ENCODE measurements at places on chromosomes 16 and 17. TPM values are rescaled to one million over a fixed set of nuclear protein-coding genes. Genes with fewer than 3 reads are reported as not detected.
A peak's percentile ranks its signal among the peaks of the same experiment; 100 is the strongest.

DNA sequence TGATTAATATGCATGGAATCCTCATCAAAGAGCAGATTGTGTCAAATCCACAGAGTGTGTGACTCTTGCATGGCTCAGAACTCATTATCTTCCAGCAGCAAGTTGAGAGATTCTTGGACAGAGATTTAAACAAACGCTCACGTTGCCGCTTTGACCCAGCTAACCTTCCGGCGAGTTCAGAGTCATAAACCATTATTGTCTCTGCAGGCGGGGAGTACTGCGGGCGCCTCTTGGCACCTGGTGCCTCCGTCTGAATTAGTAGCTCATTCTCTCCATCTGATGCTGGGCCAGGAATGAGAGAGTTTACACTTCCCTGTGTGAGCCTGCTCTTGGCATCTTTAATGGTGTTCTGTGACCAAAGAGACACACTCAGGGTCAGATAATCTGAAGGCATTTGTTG, 138.6 kb upstream of the WSCD1 start:
- DNase-seq, result no peak

DNA sequence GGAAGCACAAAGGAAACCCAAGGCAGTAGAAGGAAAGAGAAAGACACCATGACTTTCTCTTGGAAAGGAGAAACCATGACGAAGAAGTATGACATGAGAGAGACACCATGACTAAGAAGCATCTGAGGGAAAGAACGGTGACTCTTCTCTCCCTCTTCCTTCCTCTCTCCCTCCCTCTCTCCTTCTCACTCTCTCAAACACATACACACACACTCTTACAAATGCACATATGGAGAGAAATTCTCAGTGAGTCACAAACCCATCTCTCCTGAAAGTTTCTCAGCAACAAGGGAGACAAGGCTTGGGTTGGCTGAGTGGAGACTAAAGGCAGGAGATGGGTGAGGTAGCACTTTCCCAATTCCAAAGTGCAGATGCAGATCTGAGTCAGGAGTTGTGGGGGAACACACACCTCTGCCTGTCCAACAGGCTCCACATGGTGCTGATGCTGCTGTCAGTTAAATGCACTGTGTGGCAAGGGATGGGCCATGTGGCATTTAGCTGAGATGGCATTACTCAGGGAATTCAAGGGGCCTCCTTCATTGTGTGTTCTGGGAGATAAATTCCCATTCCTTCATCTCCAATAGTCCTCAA, 336.7 kb upstream of the C16orf82 start:
- DNase-seq, result no peak

GRCh38 chr16:3952737-3953131, 72.2 kb upstream of the CREBBP start:
- no peak for DNase-seq

DNA sequence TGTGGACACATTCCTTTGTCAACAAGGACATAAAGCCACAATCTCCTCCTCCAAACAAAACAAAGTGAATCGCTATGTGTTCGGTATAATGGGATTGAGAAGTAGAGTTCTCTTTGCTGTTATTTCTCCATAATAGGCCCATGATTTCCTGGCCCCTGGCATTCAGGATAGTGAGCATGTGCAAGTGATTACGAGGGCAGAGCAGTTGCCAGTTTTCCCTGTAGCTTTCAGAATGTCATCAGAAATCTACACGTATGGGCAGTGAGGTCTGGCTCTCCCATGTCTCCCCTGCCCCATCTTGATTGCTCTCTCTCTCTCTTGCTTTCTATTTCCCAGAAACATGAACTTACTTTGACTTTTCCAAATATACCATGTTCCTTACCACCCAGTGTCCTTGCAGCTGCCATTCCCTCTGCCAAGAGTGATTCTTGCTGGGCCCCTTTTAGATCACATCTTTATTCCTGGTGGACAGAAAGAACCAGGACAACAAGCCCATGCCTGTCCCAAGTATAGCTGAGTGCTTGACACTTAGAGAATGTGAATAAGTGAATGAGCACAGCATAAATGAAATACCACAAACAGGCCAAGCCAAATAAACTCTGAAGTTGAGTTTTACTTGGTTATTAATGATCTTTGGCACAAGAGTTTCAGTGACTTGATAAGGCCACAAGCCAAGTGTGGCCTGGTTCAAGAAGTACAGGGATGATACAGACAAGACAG, 273.1 kb downstream of the CDH13 start:
- no peak for DNase-seq

GRCh38 chr17:50056217-50056960, 479 bp downstream of the ITGA3 start:
- no peak for DNase-seq

DNA sequence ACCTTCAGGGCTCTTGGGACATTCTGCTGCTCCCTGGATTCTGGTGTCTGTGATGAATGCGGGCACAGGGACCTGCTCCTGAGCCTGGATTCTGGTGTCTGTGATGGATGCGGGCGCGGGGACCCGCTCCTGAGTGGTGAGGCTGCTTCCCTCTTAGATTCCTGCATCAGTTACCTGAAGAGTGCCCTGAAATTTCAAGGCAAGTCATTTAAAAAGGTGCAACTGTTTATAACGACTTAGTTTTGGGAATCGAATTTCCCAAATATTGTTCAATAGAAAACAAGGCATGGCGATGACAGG, 7.0 kb downstream of the TMEM204 start:
- DNase-seq, result no peak

DNA sequence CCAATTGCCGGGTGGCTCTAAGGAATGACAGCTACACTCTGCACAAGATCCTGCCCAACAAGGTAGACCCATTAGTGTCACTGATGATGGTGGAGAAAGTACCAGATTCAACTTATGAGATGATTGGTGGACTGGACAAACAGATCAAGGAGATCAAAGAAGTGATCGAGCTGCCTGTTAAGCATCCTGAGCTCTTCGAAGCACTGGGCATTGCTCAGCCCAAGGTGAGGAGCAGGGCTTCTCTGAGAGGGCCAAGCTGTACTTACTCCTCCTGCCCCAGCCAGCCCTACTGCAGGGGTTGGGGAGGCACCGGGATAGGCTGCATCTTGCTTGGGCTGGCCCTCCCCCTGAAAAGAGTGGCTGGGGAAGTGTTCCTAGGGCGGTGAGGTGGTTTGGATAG, 2.8 kb upstream of the FTSJ3 start:
- DNase-seq, result no peak

- DNase-seq, result no peak
Observed at GRCh38 chr17:36715951-36716350, 114.6 kb downstream of the MRM1 start.

- DNase-seq, result peak; percentile 16
Observed at GRCh38 chr17:8745586-8746500, 1.2 kb upstream of the CCDC42 start.

GRCh38 chr17:5892921-5893675, 177.1 kb upstream of the WSCD1 start:
- no peak for DNase-seq

DNA sequence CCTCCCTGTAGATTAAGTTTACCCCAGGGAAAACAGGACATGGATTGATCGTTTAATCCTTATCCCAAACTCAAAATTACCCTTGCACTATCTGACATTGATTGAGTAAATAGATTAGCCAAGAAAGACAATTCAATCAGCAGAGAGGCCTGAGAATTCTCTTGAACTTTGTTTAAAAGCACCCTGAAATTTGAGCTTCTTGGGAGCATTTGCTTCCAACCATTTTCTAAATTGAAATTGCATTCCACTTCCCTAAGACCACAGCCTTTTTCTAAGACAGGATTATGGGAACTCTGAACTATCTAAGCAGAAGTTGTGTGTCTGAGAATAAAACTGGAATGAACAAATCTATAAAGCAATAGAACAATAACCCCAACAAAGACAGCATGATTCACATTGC, 76.6 kb upstream of the TNRC6A start:
- DNase-seq, result no peak

GRCh38 chr17:80876950-80877728, 114.5 kb upstream of the CHMP6 start:
- DNase-seq, result no peak

- no peak for DNase-seq
Observed at GRCh38 chr17:39104046-39104445, 47.4 kb downstream of the PLXDC1 start.

- no peak for DNase-seq
Observed at GRCh38 chr16:6160871-6161270, 1063.3 kb upstream of the EEF2KMT start.

DNA sequence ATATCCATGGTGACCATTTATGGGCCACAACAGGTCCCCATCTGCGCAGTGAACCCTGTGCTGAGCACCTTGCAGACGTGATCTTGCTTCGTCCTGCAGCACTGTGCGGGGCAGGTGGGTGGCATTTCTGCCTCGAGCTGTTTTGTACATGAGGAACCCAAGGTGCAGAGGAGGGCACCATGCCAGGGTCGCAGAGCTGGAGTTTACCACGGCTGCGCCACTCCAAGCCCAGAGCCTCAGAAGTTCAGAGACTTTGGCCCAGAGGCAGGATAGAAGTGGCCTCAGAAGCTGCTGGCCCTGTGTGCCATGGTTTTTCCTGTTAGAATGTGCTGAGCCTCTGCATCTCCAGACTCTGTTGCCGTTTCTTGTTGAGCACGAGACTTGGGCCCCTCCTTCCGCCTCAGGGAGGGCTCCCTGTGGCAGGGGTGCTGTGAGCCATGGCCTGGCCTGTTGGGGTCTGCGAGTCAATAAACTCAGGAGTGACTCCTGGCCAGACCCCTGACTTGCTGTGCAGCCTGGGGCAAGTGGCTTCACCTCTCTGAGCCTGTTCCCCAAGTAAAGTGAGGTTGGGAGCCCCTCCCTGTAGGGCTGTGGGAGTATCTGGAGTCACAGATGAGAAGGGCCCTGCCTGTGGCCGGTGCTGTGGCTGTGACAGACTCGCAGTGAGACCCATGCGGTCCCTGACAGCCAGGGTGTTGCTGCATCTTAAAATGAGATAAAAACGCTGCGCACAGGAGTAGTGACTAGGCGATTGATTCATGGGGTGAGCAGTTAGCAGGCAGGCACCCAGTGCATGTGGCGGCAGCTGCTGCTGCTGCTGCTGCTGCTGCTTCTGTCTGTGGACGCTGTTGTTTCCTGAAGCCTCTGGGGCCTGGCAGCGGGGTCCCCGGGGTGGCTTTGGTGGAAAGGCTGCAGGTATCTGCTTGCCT, 11.8 kb downstream of the MAP2K3 start:
- no peak for DNase-seq

- DNase-seq, result no peak
Observed at GRCh38 chr17:9676084-9676483, 30.8 kb downstream of the USP43 start.

- DNase-seq, result no peak
Observed at GRCh38 chr16:66705790-66706505, 9.4 kb upstream of the CMTM4 start.

DNA sequence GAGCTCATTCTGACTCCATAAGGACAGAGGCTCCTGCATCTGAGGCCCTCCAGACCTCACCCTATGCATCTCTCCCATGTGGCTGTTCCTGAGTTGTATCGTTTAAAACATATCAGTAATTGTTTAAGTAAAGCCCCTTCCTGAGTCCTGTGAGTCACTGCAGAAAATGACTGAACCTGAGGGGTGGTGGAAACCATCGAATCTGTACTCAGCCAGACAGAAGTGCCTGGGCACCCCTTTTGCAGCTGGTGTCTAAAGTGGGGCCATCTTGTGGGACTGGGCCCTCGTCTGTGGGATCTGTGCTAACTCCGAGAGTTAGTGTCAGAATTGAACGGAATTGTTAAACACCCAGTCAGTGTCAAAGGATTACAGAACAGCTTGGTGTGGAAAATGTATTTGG, 25.4 kb downstream of the CMTM3 start:
- DNase-seq, result no peak

DNA sequence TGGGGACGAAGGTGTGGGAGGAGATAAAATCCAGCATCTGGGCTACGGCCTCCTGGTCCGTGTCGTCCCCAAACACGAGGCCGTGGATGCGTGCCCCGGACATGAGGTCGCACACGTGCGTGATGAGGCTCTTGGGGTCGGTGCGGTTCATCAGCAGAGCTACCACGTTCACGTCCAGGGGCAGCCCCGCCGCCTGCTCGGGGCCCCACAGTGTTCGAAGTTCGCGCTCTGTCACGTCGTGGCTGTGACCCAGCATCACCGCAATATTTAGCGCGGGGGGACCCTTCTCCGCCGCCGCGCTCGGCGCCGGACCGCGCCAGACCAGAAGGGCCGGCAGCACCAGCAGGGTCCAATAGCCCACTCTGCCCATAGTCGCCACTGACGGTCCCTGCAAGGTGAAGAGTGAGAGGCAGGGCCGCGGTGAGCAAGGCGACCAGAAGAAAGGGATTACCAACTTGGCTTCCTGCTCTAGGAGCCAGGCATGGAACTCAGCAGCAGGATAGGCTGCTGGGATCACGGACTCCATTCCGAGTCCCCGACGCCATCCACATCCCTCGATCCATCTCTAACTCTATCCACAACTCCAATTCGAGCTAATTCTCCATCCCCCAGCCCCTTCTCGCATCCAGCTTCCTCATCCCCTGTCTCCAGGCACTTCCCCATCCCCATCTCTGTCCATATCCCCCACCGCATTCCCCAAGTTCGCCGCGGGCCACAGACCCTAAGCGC, 2.0 kb downstream of the GRIN2A start:
- no peak for DNase-seq

DNA sequence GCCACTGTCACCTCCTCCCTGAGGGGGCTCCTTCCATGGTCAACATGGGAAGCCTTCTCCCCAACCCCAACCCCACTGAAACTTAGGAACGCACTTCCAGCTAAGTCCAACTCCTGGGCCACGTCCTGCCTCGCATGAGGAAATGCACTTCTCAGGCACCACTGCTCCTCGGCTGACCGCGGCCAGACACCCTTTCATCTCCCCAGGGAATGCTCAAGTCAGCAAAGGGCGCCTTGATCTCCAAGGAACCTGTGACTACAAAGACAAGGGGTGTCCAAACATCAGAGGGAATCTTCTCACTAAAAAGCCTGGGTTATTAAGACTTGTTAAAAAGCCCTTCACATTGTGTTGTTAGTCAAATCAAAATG, 124.9 kb upstream of the HSBP1 start:
- no peak for DNase-seq

HAPSTR1 gene
- 54.9 TPM for total RNA-seq

KRT15 gene
- total RNA-seq, result 37.1 TPM

KRT17 gene
- total RNA-seq, result not detected

CYGB gene
- total RNA-seq, result 0.66 TPM

PRSS22 gene
- total RNA-seq, result 20.2 TPM

NACA2 gene
- not detected for total RNA-seq

EXOC3L1 gene
- 0.30 TPM for total RNA-seq

PRAC2 gene
- not detected for total RNA-seq

C17orf107 gene
- 1.7 TPM for total RNA-seq

KRT20 gene
- total RNA-seq, result 1.5 TPM

ODAD4 gene
- total RNA-seq, result 0.98 TPM

ADGRG3 gene
- total RNA-seq, result not detected
